NCI-H526 (cell line): ENCODE measurements at places on chromosomes 2 and 18.

DNA sequence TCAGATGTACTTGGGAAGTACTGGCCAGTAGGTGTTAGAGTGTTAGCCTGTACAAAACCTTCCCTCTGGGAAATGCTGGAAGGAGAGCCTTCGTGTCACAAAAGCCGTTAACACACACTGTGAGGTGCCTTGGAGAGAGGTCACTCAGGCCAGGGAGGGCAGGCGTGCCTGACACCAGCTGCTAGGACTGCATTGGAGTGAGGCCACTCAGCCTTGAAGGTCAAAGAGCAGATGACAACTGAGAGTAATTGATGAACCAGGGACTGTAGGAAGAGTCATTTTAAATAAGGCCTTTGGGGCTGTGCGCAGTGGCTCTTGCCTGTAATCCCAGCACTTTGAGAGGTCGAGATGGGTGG lies 45.4 kb downstream of the ASAP2 start:
- no peak for DNase-seq

DNA sequence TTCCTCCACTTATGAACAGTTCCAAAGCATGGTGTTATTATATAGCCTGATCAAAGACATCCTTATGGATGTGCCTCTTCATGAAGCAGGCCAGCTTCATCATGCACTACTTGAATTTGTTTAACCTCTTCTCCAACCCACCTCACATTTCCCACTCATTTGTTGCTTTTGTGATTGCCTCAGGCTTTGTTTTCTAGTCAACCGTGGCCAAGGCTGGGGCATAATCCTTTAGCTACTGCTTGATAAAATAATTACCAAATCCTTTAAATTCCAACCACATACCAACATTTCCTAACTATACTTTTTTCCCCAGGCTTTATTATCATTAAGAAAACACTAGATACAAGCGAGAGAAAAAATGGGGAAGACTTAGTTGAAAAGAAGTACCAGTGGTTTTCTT lies 39.6 kb upstream of the SCN1A start:
- DNase-seq, result no peak

DNA sequence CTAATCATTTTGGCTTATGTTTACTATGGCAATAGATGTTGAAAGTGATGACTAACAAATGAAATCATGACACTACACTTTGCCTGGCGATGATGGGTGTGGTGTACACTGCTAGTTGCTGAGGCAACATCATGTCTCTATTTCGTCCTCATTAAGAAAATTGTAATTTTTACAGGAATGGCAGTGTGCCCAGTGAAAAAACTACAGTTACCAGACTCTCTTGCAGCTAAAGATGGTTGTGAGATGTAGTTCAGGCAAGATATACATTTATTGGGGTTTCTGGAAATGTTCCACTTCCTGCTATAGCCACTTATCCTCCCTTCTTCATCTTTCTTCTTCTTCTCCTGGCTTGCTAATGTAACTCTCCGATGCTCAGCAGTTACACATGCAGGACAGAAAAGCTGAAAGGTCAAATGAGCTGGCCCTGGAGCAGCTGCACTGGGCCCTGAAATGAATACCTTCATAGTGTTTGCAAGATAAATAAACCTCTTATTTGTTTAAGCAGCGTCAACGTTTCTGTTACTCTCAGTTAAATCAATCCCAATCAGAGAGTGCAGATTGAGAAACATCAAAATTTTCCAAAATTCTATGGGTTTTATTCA lies 46.0 kb downstream of the SOCS6 start:
- no peak for DNase-seq

GRCh38 chr18:5651736-5652135 lies 107.9 kb upstream of the EPB41L3 start:
- no peak for DNase-seq

DNA sequence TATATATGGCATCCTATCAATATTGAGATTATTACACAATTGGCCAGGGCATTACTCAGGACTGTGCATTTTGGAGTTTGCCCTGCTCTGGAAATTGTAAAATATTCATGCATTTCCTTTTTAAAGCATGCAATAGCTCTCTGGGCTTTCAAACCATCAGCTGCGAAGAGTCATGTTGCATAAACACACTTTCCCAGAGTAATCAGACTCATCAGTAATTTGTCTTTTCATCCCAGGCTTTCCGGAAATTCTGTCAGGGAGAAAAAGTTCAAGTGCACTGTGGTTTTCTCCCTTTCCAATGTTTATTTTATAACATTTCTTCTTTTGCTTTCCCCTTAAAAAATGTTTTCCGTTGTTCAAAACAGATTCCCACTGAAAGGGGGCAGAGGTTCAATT lies 38.9 kb upstream of the FHL2 start:
- DNase-seq, result no peak

- DNase-seq, result no peak
Observed at GRCh38 chr2:21194858-21195271, 71.1 kb downstream of the TDRD15 start.

GRCh38 chr2:217789003-217789735 lies 213.6 kb downstream of the TNS1 start:
- DNase-seq, result peak; percentile 59

DNA sequence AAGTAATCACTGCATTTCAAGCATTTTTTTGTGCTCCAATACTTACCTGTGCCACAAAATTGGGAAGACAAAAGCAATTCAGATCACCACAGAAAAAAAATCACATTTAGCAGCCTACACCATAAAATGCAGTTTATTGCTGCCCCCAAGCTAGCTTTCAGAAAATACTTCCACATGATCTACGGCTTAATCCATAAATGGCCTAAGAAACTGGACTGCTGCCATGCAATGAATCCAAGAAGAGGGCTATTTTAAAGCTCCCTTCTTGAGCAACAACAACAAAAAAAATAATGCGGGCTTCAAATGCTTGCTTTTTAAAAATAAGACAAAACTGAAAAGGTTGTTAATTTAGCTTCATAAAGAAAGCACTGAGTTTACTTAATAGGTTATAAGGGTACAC lies 272.3 kb downstream of the RAD51AP2 start:
- no peak for DNase-seq

- no peak for DNase-seq
Observed at GRCh38 chr2:111617299-111618225, 266.4 kb downstream of the ANAPC1 start.

- no peak for DNase-seq
Observed at GRCh38 chr2:27178469-27178868, 29.7 kb downstream of the TCF23 start.

GRCh38 chr2:10507106-10507505 lies 59.0 kb upstream of the ODC1 start:
- no peak for DNase-seq

DNA sequence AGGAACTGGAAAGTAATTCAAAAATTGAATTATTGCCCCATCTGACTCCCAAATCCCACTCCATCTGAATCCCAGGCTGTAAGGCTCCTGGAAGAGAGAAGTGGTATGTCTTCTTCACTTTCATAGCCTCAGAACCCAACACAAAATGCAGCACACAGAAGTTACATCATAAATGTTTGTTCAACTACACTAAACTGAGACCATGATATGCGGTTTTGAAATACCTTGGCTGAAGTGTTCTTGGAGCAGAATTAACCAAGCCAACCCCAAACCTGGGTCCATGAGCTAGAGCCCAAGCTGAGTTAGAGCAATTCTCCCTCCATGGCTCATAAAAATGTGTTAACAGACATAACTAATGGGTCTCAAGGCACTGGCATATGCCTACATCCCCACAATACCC lies 23.3 kb downstream of the NEB start:
- no peak for DNase-seq

DNA sequence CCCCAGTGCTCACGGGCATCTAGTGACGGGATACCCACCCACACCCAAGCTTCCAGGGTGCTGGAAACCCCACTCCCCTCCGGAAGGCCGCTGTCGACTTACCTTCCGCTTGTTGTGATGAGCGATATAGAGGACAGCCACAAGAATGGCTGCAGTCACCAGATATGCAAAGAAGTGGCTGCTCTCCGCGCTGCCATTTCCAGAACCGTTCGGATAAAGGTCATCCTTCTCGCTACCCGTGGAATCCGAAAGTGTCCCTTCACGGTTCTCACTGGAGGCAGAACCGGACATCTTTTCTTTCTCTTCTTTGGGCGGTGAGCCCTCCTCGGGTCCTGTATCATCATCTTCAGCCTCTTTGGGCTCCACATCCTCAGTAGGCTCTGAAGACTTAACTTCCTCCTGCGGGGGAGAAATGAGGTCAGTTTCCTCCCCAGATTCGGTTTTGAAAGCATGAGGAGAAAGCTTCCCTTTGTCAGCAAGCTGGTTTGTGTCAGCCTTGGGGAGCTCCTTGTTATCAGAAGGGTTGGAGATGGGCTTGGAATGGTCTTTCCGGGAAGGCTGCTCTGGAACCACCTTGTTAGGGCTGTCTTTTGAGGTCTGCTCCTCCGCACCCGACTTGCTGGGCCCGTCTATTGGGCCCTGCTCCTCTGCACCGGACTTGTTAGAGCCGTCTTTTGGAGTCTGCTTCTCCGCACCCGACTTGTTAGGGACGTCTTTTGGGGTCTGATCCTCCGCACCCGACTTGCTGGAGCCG lies 1.2 kb downstream of the TGOLN2 start:
- DNase-seq, result peak; percentile 19

DNA sequence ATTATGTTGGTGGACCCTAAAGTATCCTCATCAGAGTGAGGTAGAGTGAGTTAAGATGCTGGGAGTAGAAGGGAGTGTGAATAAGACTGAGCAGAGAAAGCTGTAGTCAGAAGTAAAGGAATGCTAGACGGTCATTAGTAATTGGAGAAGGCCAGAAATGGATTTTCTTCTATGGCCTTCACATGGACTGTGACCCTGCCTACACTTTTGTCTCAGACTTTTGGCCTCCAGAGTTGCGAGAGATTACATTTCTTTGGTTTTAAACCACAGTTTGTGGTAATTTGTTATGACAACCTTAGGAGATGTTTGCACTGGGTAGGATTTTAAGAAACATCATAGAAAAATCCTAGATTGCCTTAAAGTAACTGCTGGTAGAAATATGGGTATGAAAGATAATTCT lies 1267.7 kb upstream of the TMEFF2 start:
- no peak for DNase-seq

- DNase-seq, result no peak
Observed at GRCh38 chr18:7779211-7779610, 212.1 kb downstream of the PTPRM start.

GRCh38 chr2:174846941-174847938 lies 83.0 kb upstream of the CHRNA1 start:
- no peak for DNase-seq

GRCh38 chr2:18132697-18133096 lies 254.2 kb downstream of the KCNS3 start:
- no peak for DNase-seq

GRCh38 chr2:96356889-96357288 lies 21.3 kb downstream of the NCAPH start:
- DNase-seq, result no peak

DNA sequence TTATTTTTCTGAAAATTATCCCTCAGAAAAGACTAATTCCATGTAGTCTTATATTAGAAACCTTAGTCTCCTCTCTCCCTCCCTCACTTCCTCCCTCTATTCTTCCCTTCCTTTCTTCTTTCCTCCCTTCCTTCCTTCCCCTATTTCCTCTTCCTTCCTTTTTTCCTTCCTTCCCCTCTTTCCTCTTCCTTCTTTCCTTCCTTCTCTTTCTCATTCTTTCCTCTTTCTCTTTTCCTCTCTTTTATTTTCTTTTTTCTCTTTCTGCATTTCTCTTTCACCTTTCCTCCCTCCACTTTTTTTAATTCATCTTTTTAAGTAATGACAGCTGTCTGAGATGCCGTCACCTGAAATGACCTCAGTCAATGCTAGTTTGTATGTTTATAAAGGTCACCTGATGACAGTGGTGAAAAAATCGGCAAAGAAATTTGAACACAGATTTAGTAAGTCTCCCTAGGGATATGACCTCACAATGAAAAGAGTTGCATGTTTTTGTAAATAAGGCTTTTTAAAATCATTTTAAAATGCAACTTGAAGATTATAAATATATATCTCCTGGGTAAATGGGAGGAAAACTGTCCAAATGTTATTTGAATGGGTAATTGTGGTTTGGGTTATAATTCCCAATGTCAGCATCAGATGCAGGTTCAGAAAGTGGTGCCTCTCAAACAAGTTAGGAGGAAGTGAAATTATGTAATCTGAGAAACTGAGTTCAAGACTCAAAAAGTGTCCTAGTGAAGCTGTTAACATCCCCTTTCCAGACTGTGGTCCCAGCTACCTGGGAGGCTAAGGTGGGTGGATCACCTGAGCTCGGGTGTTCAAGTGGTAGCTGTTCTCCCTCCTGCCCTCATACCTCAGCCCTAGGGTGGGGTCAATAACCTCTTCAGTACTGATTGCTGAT lies 90.3 kb upstream of the ST3GAL5 start:
- DNase-seq, result no peak

DNA sequence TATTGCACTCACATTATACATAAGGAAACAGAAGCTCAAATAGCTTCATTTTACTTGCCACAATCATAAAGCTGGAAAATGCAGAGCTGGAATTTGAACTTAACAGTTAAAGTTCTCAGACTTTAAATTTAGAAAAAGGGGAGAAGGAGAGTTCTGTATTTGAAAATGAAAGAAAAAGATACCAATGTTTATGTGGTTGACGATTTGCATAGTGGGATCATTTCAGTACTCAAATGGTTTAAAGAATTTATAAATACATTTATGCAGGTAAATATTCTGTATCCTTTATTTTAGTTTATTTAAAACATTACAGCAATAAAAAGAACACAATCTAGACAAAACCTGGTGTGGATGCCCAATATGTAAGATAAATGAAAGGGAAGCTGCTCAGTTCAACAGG lies 25.5 kb upstream of the STAT4 start:
- DNase-seq, result no peak
